ENCODE measurements at places on chromosomes 1 and 21. TPM values are rescaled to one million over a fixed set of nuclear protein-coding genes. Genes with fewer than 3 reads are reported as not detected.

The E2F2 gene
- 0.76 TPM for total RNA-seq

The LRRC38 gene
- total RNA-seq: 7.5 TPM

The SRP9 gene
- total RNA-seq: 445 TPM

The TTC39A gene
- 40.0 TPM for total RNA-seq

The TMEM269 gene
- total RNA-seq: 0.32 TPM

The MFAP2 gene
- total RNA-seq: 200 TPM

The C1orf87 gene
- not detected for total RNA-seq

The GPX7 gene
- 78.9 TPM for total RNA-seq

The PSMG1 gene
- 43.3 TPM for total RNA-seq

The ADORA3 gene
- 0.33 TPM for total RNA-seq

The ATP1A2 gene
- total RNA-seq: 4.7 TPM

The RPTN gene
- not detected for total RNA-seq

The ZCCHC17 gene
- total RNA-seq: 25.9 TPM

The SRGAP2C gene
- 11.0 TPM for total RNA-seq

The RGS16 gene
- total RNA-seq: 6.3 TPM

The GRHL3 gene
- 2.7 TPM for total RNA-seq

The RBP7 gene
- total RNA-seq: 2.0 TPM

The IFFO2 gene
- total RNA-seq: 8.1 TPM

The FALEC gene
- not detected for total RNA-seq

The LCE2B gene
- not detected for total RNA-seq

The TMPRSS2 gene
- total RNA-seq: 113 TPM

The KRTAP12-2 gene
- total RNA-seq: not detected

The SDC3 gene
- total RNA-seq: 28.6 TPM

The KIF26B gene
- 19.8 TPM for total RNA-seq

All from hepatocyte (in vitro differentiated cells).